ENCODE measurements at places on chromosomes 1 and 21.
A peak's percentile ranks its signal among the peaks of the same experiment; 100 is the strongest.

DNA sequence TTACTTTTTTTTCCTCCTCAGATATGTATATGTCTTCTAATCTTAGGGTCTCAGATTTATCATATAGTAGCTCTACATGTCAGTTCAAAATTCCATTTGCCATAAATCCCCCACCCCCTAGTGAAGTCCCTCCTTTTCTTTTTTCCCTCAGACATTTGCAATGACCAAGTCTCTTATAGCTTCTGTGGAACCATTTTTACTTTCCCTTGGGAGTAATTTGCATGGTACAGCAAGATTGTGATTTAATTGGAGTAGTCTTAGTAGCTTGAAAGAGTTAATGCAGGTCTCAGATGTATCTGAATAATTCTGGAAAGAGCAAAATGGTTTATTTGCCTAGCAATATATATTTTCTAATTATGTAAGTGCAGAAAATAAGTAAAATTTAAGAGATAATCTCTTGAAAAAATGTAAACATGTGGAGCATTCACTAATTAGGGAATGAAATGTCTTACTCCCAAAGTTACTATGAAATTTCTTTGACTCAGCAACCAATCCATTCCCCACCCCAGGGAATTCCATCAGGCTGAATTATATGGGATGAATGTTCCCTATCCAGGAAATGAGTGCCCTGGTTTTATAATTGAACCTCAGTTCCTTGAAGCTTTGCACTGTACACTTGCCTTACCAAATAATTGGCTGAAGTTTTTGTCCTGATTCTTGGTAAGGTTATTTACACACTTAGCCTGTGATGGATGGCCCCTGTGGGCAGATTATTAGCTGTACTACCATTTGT is 267.0 kb downstream of the DNM3 start:
- DNase-seq: no peak

- DNase-seq: no peak
Measured at GRCh38 chr1:234981758-234982157, 146.9 kb downstream of the TOMM20 start.

DNA sequence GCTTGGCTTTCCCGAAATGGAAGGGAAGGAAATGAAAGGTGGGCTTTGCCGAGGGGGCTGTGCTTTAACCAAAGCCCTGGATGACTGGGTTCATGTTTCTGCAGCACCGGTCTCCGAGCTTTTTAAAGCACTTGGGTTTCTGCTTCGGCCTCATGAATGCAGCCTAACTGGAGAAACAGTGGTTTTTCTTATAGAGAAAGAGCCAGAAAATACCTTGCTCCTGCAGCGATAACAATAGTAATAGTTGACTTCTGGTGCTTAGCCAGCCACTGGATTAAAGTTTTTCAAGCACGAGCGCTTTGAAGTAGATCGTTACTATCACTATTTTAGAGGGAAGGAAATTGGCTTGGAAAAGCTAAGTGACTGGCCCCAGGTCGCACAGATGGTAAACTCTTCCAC is 500 bp upstream of the DOCK7 start:
- DNase-seq: peak; percentile 40

GRCh38 chr1:109466452-109467300 is at the start of gene SYPL2:
Gene SYPL2, plus strand, starts transcription at chr1:109466546. Its CDS starts 298 bp downstream, at chr1:109466844.
- DNase-seq: no peak

- no peak for DNase-seq
Measured at GRCh38 chr1:196887515-196888239, at the start of gene CFHR4. Gene CFHR4, plus strand, starts transcription at chr1:196888052. Its CDS starts 99 bp downstream, at chr1:196888151.

GRCh38 chr1:95196017-95196416 is 38.0 kb upstream of the RWDD3 start:
- no peak for DNase-seq

- DNase-seq: peak; percentile 34
Measured at GRCh38 chr1:216119600-216119999, 303.6 kb downstream of the USH2A start.

- DNase-seq: no peak
Measured at GRCh38 chr21:45994759-45995685, 13.5 kb downstream of the COL6A1 start.

Data from hematopoietic multipotent progenitor cell treated with erythropoietin and hydrocortisone succinate and interleukin-3 and kit ligand, for 8 days (in vitro differentiated cells).